ENCODE measurements at places on chromosomes 3 and 15.

DNA sequence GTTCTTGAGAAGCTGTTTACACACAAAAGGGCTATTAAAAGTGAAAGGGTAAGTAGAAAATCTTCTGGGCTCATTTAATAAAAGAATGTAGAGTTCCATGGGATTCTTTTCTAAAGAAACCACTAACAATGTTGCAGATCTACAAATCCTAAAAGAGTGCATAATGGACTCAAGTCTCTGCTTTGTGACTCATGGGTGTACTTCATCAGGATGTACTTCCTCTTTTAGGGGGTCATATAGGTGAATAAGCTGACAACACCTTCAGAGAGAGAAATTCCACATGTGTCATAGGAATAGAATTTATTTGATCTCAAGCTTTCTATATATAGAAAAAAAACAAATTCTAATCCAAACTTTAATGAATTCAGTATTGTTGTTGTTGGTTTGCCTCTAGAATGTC lies 355.5 kb downstream of the TIGIT start:
- DNase-seq = no peak
- no peaks in the 10 kb centered on the region for H3K27me3 ChIP-seq
- H3K36me3 ChIP-seq = no peaks in the 10 kb centered on the region

- H3K27ac ChIP-seq = peak overlapping the region; percentile 48
- H3K4me3 ChIP-seq = no peak overlapping the region
- H3K27me3 ChIP-seq = no peaks in the 10 kb centered on the region
Observed at GRCh38 chr3:167863811-167864551, 128.5 kb downstream of the SERPINI1 start.

- no peaks in the 10 kb centered on the region for H3K4me1 ChIP-seq
- H3K27me3 ChIP-seq = peaks cover 22% of the 10 kb centered on the region
- no peak overlapping the region for H3K4me3 ChIP-seq
- H3K27ac ChIP-seq = no peak overlapping the region
Observed at GRCh38 chr15:79434361-79434760, 2.2 kb downstream of the MINAR1 start.

DNA sequence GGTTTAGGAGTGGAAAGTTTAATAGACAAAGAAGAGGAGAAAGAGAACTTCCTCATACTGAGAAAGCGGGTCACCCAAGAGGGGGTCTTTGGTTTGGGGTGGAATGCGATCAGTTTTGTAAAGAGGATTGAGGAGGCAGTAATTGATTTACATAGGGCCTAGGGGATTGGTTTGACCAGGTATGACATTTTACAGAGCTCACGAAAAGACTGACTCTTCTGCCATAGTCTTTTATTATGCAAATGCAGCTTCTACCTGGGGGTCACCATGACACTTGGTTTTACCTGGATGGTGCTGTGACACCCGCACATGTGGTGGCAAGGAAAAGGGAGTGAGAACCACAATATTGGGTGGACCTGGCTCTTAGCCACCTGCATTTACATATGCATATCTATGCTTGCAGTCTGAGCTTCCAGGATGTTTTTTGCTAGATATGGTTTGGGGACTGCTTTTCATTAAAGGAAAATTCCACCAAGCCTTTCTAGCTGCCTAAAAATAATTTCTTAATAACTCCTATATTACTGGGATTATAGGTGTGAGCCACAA lies 6.9 kb upstream of the NME9 start:
- H3K4me1 ChIP-seq = peaks cover 31% of the 10 kb centered on the region
- H3K27ac ChIP-seq = no peak overlapping the region
- no peaks in the 10 kb centered on the region for H3K36me3 ChIP-seq

DNA sequence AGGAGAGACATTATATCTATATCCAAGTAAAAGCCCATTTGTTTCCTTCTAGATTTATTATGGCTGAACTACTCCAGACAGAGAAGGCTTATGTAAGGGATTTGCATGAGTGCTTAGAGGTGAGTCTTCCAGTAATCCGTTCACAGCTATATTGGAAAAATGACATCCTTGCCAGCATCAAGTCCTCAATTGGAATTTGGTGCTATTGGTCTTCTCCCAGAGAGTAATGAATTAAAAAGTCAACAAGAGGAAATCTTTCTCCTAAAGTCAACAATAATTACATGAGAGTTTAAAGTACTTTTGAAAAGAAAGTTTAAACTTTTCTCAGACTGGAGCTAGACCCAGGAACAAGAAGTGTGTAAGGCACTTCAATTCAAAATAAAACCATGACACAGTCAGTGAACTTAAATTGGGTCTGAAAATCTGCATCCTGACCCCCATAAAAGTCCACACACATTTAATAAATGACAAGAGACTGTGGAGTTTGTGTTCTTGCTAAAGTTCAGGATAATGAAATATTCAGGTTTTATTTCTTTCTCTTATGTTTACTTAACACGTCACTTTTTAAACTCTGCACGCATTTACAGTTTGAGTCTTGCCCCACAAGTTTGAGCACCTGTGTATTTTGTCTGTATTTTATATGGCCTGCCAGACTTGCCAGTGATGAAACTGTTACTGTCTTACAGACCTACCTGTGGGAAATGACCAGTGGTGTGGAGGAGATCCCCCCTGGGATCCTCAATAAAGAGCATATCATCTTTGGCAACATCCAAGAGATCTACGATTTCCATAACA lies 268.2 kb upstream of the UMPS start:
- no peaks in the 10 kb centered on the region for H3K27me3 ChIP-seq
- no peak overlapping the region for H3K27ac ChIP-seq
- H3K36me3 ChIP-seq = peaks cover 7% of the 10 kb centered on the region
- no peak for DNase-seq

DNA sequence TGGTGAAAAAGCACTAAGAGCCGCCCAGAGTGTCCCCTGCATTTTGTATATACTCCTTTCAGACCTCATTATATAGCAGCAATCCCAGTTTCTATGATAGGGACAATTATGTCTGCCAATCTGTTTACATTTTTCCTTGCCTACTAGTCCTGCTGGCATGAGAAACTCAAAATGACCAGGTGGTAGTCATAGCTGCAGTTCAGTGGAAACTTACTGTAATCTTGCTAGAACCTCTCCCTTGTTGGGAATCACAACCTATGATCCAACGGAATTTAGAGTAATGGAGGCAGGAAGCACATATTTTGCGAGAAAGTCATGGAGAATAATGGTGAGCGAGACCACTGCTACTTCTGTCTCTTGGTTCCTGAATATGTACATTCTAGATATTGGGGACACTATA lies 28.6 kb upstream of the MINAR1 start:
- no peak overlapping the region for H3K27ac ChIP-seq
- H3K27me3 ChIP-seq = no peaks in the 10 kb centered on the region
- H3K4me1 ChIP-seq = no peaks in the 10 kb centered on the region

- H3K27me3 ChIP-seq = no peaks in the 10 kb centered on the region
- no peak for DNase-seq
- H3K4me1 ChIP-seq = peaks cover 14% of the 10 kb centered on the region
- no peak overlapping the region for H3K4me3 ChIP-seq
Observed at GRCh38 chr3:12507591-12508281, 23.5 kb downstream of the TSEN2 start.

- H3K4me1 ChIP-seq = no peaks in the 10 kb centered on the region
- no peaks in the 10 kb centered on the region for H3K36me3 ChIP-seq
- H3K27me3 ChIP-seq = no peaks in the 10 kb centered on the region
Observed at GRCh38 chr15:47691882-47692281, 25.4 kb upstream of the SEMA6D start.

- H3K27ac ChIP-seq = no peak overlapping the region
- no peaks in the 10 kb centered on the region for H3K4me1 ChIP-seq
- no peaks in the 10 kb centered on the region for H3K27me3 ChIP-seq
- no peak overlapping the region for H3K4me3 ChIP-seq
- H3K36me3 ChIP-seq = no peaks in the 10 kb centered on the region
- DNase-seq = no peak
Observed at GRCh38 chr15:55281517-55282228, 7.9 kb downstream of the RAB27A start.

- no peaks in the 10 kb centered on the region for H3K4me1 ChIP-seq
- H3K27ac ChIP-seq = no peak overlapping the region
- H3K4me3 ChIP-seq = no peak overlapping the region
- H3K36me3 ChIP-seq = no peaks in the 10 kb centered on the region
- no peak for DNase-seq
Observed at GRCh38 chr3:89306540-89306939, 199.1 kb downstream of the EPHA3 start.

DNA sequence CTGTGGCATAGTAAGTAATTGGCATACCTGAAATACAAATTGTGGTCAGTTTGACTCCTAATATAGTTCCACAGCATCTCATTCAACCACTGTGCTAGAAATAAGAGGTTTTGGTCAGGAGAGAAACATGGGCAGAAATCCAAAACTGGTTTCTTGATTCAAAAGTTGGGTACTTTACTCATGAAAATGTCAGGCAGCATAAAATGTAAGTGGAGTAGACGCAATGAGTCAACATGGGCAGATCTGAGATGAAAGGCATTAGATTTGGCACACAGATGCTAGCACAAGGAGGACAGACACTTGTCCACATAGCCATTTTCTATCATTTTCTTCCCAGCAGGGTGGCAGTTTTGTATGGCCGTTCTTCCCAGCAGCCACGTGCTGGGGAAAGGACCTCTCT lies 255.8 kb upstream of the CDIN1 start:
- no peak overlapping the region for H3K4me3 ChIP-seq
- no peaks in the 10 kb centered on the region for H3K4me1 ChIP-seq
- no peak overlapping the region for H3K27ac ChIP-seq
- no peaks in the 10 kb centered on the region for H3K27me3 ChIP-seq
- no peak for DNase-seq
